ENCODE measurements at places on chromosomes 7 and 10.

DNA sequence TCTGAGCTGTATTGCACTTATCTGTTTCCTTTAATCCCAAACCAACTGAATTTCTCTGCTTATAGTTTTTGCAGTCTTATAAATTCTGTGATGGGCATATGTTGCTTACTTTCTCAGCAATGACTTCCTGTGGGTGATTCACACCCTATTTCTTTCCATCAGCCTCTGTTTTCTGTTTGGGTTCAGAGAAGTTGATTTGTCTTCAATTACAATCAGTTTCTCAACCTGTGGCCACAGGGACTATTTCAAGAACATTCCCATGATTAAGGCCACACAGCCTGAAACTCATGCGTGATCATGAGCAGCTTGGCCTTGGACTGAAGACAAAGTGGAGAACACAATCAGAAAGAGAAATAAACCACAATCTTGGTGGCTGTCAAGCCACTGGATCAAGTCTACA, 1174.6 kb upstream of the C7orf33 start:
- no peak for DNase-seq

DNA sequence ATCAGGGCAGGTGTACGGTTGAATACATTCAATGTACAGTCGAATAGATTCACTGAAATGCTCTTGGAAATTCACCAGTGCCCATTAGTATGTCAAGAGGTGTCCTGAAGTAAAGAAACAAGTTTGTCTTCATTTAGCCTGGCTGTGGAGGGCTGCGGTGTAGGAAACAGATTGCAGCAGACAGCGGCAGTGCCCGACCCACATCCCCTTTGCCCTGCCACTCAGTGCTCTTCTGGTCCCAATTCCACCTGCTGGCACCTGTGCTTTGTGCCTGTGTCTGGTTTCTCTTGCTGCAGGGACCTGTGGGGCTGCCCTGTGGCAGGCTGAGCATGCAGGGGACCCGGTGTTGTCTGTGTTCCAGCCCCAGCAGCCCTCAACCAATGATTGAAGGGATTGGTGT, 183.7 kb downstream of the RPS24 start:
- DNase-seq, result no peak

- no peak for DNase-seq
These were observed 8.7 kb downstream of the FGFR2 start for GRCh38 chr10:121589553-121589952.

DNA sequence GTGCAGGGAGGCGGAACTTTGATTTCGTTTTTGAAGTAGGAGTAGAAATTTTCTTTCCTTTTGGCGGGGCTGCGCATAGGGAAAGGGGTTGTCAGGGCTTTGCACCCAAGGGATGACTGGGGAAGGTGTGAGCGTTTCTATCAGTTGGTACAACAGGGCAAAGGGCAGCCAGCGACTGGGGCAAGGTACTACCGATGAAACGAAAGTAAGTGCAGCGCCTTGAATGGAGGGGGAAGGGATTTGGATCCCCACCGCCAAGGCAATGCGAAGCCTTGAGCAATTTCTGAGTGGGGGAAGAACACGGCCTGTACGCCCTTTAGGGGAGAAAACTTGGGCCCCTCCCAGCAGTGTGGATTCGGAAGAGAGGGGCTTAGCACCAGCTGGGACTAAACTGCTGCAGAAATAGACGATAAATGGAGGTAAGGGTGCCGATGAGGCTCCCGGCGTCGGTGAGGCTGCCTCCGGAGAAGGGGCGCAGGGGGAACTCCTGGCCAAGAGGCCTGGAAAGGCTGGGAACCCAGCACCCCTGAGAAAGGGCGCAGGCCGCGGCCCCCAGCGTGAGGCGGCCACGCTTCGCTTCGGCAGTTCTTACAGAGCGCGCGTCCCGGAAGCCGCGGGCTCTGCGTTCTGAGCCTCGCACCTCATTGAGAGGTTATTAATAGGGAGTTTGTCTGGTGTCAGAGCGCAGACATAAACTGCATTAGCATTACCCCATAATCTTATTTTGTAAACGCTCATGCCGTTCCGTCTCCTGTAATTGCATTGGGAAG, 10.0 kb upstream of the TLX1 start:
- DNase-seq, result no peak

GRCh38 chr10:78915190-78915518, 153.6 kb upstream of the ZMIZ1 start:
- DNase-seq, result no peak

DNA sequence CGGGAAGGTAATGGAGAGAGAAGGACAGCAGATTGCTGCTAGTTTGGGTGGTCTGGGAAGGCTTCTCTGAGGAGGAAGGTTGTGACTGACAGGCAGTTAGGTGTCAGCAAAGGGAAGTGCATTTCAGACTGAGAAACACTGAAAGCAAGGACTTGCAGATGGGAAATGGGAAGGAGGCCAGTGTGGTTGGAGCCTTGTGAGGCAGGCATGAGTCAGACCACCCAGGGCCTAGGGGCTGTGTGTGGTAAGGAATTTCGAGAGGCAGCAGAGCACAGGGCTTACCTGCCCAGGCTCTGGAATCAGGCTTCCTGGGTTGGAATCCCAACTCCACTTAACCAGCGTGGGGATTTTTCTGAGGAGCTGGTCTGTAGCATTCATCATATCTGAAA, 53.5 kb downstream of the NRF1 start:
- no peak for DNase-seq

- DNase-seq, result no peak
These were observed 175.4 kb downstream of the MGMT start for GRCh38 chr10:129642427-129642826.

- DNase-seq, result no peak
These were observed 8.9 kb upstream of the GRK5 start for GRCh38 chr10:119198438-119198837.

DNA sequence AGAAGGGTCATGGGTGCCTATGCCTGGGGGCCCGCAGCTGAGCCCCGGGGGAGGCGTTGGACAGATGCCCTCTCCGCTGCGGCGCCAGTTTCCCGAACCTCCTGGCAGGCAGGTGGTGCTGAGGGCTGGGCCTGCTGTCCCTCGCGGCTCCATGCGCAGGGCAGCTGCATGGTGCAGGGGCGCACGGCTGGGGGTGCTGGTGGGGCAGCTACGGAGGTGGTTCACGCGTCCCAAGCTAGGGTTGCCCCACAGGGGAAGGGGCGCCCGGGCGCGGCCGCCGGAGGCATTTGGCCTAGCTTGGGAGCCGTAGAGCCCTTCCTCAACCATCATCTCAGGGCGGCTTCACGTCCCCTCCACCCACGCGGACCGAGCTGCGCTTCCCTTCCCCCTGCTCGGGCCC, 146.0 kb downstream of the CCDC201 start:
- no peak for DNase-seq

DNA sequence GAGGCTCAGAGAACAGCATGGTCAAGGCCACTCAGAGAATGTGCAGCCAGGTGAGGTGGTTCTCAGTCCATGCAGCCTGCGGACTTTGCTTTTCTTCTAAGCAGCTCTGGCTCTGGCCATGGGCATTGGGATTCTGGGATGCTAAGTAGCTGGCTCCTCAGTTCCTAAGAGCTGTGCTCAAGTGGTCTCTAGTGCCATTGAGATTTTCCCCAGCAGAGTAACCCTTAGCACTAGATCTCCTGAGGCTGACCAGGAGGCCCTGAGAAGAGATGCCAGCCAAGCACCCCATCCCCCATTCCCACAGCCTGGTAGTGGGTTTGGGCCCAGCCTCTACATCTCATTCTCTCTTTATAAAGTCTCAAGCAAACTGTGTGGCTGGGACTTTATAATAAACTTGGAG, 77.1 kb downstream of the KCNMA1 start:
- no peak for DNase-seq

DNA sequence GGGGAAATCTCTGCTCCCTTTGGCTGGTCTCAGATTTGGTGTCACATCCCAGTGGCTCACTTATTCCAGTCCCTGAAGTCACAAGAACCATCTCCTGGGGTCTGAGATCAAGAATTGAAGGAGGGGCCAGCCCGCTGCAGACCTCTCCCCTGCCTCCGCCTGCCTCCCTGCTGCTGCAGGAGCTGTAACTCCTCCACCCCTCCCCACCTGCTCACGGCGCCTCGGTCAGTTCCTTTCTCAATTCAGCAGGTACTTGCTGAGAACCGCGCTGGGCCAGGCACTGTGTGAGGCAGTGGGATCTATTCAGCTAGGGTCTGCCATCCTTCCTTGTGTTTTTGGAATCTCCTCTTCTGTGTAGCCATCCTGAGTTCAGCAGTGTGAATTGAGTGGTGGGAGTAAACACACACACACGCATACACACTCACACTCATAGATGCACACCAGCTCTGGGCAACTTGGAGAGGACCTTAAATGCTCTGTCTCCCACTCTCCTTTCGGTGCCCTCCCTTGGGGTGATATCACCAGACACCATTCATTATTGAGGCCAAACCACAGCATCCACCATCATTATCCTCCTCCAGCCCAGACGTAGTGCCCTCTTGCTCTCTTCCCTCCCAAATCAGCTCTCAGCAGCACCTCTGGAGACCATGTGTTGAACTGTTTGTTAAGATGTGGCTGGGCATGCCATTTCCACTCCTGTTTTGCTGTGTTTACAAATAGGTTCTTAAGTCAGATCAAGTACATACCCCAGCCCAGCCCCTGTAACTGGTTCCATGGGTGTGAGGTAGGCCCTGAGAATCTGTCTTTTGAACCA, 22.0 kb upstream of the ANKRD2 start:
- no peak for DNase-seq

- no peak for DNase-seq
These were observed 65.2 kb downstream of the ATE1 start for GRCh38 chr10:121862649-121863048.

DNA sequence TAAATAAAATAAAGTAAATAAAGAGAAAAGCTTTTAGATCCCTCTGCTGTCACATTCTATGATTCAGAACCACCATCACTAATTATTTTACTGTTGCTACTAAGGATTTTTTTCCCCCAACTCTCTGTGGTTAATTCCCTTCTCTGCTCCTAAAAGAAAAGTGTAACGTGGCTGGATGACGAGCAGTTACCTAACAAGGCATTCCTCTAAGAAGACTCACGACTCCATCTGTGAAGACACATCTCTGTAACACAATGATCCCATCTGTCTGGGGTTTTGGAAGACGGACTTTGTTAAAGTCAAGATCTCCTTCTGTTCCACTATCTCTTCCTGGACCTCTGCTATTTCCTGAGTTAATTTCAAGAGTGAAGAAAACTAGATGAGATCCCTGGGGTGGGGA, 179.9 kb downstream of the SFMBT2 start:
- DNase-seq, result no peak

DNA sequence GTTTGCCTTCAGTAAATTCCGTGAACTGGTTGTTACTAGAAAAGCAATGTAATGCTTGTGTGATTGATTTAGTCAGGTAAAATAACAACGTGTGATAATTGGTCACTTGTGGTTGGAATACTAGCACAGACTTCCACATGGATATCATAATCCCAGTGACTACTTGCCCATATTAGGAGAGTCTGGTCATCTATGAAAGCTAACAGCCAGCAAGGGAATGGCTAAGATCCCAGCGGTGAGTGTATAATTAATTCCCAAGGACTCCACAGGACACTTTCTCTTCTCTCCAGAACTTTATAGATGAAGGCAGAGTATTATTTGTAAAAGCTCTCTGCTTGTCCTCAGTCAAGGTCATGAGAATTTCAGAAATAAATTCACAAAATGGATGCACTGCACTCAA, 662.6 kb upstream of the TEX47 start:
- DNase-seq, result no peak

- DNase-seq, result no peak
These were observed 2.0 kb downstream of the PIP4K2A start for GRCh38 chr10:22712211-22712955.

DNA sequence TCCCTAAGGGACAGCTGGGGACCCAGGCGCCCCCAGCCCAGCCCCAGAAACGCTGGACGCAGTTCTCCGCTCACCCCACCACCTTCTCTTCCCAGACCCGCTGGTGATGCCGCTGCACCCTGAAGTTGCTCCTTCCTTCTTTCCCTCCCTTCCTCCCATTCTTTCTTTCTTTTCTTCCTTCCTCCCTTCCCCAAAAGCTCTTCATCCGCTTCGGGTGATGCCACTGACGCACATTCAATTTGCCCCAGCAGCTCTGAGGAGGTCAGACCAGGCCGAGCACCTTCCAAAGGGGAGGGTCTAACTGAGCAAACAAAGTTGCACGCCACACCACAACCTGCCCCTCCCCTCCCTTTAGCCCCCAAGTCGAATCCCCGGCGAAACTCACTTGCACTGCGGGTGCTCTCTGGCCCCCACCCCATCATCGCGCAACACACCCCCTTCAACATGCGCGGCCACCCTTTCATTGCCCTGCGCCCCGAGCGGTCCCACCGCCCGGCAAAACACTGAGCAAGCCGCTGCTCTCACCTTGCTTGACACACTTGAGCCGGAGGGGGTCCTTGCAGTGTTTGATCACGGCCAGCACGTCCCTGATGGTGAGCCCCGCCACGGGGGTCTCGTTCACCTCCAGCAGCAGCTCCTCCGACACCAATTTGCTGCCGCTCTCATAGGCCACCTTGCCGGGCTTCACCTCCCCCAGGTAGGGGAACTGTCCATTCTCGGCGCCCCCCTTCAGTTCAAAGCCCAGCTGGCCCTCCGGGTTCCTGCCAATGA, 787 bp downstream of the MAGI2 start:
- peak; percentile 29 for DNase-seq

DNA sequence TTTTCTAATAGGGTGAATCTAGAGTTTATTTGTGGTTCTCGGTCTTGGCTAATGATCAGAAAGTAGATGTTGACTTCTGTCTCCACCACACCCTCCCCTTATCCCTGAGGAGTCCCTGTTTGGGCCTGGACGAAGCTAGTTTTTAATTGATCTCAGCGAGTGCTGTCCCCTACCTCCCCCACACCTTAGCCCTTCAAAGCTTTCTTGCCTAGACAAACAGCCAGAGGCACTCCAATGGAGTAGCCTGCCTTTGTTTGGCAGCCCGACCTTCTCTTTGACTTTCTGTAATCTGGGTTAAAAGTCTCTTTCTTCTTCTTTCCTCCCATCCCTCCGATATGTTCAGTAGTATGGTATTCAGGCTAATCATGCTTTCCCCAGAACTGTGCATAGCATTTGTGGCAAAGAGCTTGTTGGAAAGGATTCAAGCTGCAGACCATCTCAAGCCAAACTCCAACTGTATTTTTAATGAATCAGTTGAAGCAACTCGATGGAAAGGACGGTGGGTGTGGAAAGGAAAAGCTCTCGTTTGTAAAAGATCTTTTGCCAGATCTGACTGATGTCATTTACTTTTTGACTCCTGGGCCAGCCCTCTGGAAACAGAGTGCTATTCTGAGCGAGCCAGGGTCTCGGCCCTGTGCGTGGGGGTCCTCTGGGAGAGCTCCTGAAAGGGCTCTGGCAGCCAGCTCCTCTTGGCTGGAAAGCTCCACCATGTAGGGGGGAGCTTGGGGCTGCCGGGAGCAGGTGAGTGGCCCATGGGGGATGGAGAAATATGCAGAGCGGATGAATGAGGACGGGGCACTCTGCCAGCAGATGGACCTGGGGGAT, 4.5 kb downstream of the FAM180A start:
- no peak for DNase-seq

- no peak for DNase-seq
These were observed 65.8 kb upstream of the CAMK2B start for GRCh38 chr7:44391171-44391570.

Measured in SK-N-DZ (cell line).